ENCODE measurements at places on chromosomes 1 and 21. TPM values are rescaled to one million over a fixed set of nuclear protein-coding genes. Genes with fewer than 3 reads are reported as not detected.

OLIG2 gene
- not detected for total RNA-seq

CNTN2 gene
- total RNA-seq: not detected

KLF17 gene
- 0.17 TPM for total RNA-seq

CFAP57 gene
- 0.33 TPM for total RNA-seq

MYBPH gene
- 2.2 TPM for total RNA-seq

GJA9 gene
- not detected for total RNA-seq

All from smooth muscle cell of trachea (primary cell).